Stimulated activated CD4-positive, alpha-beta T cell treated with anti-CD3 and anti-CD28 coated beads, TNF-alpha, amount 100 ng/mL, for 48 hours (primary cell): ENCODE measurements at places on chromosomes 7 and 10.

GRCh38 chr10:131788386-131788785 lies 112.4 kb upstream of the PPP2R2D start:
- DNase-seq = no peak

GRCh38 chr10:7100032-7100702 lies 310.7 kb downstream of the SFMBT2 start:
- no peak for DNase-seq

- DNase-seq = no peak
Measured at GRCh38 chr7:150631084-150631826, 930 bp downstream of the GIMAP6 start.

DNA sequence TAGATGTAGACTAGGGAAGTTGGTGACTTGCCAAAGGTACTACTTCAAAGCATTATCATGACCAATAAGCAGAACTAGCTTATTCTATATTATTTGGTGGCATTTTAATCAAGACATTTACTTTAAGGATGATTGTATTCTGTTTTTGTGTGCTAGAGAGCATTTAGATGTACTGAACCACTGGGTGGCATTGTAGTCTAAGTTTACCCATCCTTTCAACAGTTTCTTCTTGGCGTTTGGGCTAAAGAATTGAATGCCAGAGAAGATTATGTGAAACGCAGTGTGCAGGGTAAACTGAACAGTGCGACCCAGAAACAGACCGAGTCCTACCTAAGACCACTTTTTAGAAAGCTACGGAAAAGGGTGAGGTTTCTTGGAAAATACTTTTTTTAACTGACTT lies 26.8 kb downstream of the PRPF18 start:
- no peak for DNase-seq

DNA sequence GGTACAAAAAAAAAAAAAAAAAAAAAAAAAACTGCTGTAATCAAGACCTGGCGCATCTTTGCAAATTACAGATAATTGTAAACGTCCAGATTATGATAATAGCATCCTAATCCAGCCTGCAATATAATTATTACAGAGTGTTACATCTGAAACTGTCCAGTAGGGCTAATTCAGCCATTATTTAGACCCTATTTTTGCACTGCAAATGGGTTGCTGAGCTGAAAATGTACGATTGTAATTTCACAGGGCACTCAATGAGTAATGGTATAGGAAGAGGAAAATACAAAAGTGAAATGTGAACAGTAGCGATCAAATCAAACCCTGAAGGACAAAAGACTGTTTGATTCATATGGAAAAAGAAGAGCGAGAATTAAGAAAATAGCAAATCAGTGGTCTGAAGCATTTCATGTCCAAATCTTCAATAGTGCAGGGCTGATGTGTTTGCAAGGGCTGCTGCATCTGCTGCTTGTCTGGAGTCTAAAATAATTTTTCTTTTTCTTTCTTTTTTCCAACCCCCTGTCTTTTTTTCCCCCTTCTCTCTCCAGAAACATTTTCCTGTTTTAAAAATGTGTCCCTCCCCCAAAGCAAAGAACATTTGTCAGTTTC lies 8.9 kb downstream of the DLX6 start:
- no peak for DNase-seq

GRCh38 chr10:44968091-44968490 lies 8.5 kb downstream of the RASSF4 start:
- no peak for DNase-seq

DNA sequence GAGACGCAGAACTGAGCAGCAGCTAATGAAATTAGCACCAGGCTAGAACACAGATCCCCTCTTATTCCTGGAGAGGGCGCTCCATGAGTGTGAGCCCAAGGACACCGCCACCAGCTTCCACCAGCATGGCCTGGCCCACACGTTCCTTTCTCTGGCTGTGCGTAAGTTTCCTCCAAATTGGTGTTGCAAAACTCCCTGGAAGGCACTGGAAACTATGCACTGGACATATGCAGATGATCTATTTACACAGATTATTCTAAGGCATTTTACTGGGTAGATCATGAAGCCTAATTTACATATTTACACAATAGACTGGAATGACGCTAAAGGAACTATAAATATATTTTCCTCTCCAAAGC lies 455.6 kb upstream of the FOXK1 start:
- no peak for DNase-seq

- no peak for DNase-seq
Measured at GRCh38 chr7:1715671-1716074, 45.6 kb downstream of the ELFN1 start.

DNA sequence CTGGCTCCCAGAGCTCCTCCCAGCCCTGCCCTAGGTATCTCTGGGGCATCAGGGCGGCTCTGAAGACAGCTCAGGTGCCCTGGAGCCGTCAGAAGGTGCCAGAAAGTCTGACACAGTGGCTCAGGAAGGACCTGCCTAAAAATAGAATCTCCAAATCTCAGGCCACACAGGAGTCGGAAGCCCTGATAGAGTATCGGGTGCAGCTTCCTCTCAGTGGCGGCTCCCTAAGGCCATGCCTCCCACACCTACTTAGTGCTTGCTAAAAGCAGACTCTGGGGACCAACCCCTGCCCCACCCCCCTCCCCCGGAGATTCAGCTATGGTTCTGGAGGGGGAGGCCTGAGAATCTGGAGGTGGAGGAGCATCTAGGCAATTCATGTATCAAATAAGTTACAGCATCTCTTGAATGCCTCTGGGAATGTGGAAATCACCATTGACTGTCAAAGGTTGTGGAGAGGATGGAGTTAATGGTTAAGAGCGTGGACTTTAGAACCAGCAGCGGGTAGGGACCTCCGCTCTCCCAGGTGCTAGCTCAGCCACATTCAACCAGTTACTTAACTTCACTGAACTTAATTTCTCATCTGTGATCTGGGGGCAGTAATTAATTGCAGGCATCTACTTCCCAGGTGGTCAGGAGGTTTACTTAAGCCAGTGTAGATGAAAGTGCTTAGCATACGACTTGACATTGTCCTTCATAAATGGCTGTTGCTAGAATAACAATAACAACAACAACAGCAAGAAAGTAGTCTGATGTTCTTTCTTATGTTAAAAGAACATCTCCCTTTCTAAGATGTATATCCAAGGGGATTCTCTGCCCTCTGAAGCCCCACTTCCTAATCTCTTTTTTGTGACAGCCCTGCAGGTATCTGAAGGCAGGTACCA lies 38.6 kb upstream of the MXI1 start:
- DNase-seq = no peak

- DNase-seq = no peak
Measured at GRCh38 chr7:31464601-31465000, 49.3 kb upstream of the ITPRID1 start.

- no peak for DNase-seq
Measured at GRCh38 chr10:86207226-86207625, 159.4 kb downstream of the GRID1 start.

DNA sequence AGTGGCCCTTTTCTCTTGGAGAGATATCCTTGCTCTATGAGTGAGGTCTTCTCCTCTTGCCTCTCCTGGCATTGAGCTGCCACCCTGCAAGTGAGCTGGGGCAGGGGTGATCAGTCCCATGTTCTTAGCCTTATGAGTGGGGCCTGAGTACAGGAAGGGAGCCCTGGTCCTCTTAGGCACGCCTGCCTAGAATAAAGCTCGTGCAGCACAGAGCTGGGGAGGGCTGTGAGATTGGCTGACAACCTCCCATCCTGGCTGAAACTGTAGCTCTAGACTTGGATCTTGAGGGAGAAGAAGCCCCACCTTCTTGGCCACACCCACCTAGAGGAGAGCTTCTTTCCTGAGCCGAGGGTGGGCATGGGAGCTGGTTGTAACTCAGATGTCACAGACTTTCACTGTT lies 305.0 kb upstream of the ZNF32 start:
- no peak for DNase-seq

GRCh38 chr10:72567889-72568640 lies 57.8 kb downstream of the MICU1 start:
- no peak for DNase-seq

DNA sequence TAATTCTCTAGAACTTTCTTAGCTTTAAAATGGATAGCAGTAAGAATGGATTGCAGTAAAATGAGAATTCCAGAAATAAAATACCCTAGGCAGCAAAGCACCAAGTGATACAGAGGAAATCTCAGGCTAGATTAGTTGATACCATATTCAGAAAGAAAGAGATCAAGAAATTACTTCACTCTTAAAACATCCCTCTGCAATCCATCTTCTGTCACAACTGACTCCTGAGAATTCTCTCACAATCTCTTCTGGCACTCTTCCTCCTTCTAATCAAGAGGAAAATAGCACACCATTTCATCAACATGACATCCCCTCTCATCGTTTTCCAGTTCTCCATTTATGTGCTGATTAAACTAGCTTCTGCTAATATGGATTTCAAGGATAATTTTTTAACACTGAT lies 42.2 kb upstream of the LAMB1 start:
- DNase-seq = no peak

GRCh38 chr7:99073839-99074446 lies 70.0 kb downstream of the SMURF1 start:
- no peak for DNase-seq

DNA sequence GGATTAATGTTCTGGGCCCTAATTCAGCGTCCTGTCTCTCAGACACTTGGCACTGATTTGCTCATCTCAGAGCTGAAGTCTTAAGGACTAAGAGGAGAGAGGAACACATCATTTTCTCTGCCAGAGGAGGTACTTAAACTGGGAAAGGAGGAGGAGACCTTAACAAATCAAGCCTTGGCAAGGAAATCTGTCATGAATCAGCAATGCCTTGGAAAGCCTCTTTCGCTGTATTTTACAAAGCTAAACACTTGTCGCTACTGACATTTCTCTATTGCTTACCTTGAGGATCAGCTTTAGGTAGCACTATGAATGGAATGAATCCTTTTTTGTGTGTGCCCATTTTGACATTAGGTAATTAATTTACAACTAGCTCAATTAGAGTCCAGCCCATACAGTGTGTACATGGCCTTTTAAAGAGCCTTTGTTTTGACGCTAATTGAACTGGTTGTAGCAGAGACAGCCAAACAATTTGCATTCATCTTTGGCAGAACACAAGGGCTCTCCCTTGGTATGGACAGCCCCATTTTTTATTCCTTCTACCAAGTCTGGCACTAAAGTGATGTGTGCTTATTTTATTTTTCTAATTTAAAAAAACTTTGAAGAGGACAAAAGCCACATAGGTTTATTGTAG lies 37.4 kb downstream of the AUTS2 start:
- DNase-seq = no peak

DNA sequence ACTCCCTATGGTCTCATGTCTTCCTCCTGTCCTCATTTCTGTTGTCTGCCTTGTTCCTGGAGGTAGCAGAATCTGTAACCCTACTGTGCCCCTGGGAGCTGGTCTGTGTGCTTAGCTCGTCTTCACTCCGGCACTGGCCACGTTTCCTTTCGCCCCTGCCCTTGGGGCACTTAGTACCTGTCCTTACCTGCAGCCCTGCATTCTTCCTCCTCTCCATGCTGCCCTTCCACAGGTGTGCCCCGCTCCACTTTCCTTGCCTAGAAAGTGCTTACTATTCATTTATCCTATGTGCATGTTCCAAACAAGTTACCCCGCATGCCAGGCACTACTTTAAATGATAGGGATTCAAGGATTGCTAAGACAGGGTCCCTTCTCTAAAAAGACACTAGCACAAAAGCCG lies 199.9 kb upstream of the ZMIZ1 start:
- no peak for DNase-seq

DNA sequence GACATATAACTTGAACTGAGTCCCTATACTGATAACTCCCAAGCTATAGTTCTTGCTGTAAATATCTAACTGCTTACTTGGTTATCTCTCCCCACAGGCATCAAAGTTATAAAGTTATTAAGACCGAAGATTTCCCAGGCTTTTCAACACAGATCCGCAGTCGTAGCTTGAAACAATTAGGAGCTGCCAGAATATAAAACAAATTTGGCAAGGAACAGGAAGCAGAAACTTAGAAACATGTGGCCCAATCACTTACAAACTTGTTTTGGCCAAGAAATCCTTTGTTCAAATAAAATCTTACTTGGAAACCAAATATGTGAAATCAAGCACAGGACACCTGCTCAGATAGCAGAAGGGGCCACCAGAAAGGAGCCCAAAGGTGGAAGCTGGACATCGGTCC lies 9.0 kb downstream of the SLC16A12 start:
- no peak for DNase-seq
